NCI-H146 (cell line): ENCODE measurements at places on chromosomes 6 and 20.

- no peak for DNase-seq
Measured at GRCh38 chr20:16392346-16392745, 180.9 kb downstream of the KIF16B start.

DNA sequence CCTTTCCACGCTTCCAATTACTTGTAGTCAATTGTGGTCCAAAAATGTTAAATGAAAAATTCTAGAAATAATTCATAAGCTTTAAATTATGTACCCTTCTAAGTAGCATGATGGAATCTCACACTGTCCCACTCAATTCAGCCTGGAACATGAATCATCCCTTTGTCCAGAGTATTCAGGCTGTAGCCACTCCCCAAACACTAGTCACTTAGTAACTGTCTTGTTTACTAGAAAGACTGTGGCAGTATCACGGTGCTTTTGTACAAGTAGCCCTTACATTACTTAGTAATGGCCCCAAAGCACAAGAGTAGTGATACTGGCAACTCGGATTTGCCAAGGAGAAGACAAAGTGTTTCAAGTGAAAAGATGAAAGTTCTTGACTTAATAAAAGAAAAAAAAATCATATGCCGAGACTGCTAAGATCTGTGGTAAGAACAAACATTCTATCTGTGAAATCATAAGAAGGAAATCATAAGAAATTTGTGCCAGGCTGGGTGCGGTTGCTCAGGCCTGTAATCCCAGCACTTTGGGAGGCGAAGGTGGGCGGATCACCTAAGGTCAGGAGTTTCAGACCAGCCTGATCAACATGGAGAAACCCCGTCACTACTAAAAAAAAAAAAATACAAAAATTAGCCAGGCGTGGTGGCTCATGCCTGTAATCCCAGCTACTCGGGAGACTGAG, 168.5 kb upstream of the SIM1 start:
- no peak for DNase-seq

DNA sequence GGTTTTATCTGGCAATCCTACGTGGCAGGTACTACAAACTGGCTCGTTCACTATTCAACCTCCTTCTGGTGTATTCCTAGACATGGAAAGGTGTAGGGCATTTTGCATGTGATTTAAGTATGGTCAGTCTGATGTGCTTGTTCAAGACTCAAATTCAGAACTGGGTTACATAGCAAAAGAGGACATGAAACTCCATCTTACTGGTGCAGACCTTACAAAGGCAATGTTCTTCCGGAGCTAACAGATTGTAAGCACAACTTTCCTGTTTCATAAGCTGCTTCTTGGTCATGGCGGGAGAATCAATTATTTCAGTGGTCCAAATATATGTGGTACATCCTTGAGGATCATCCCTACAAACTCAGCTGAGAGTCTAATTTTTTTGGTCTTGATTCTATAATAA, 703.4 kb downstream of the EPM2A start:
- DNase-seq: no peak

DNA sequence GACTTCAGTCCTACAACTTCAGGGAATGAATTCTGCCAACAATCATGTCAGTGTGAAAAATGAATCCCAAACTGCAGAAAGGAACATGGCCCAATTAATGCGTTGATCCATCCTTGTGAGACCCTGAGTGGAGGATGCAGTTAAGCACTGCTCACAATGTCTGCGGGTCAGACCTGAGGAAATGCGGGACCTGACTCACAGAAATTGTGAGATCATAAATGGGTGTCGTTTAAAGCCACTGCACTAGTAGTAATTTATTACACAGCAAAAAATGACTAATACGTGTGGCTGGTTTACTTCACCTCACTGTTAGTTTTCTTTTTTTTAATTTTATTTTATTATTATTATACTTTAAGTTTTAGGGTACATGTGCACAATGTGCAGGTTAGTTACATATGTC, 505.0 kb downstream of the PRKN start:
- DNase-seq: no peak

DNA sequence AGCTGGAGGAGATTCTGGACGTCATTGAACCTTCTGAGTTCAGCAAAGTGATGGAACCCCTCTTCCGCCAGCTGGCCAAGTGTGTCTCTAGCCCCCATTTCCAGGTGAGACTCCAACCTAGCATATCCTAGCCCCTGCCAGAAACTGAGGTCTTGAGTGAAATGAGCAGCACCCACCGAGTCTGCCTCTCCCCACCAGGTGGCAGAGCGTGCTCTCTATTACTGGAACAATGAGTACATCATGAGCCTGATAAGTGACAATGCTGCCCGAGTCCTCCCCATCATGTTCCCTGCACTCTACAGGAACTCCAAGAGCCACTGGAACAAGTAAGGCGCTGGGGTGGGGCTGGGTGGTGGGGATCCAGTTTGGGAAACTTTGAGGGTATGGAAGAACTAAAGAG, 4.6 kb downstream of the MEA1 start:
- DNase-seq: peak; percentile 34

DNA sequence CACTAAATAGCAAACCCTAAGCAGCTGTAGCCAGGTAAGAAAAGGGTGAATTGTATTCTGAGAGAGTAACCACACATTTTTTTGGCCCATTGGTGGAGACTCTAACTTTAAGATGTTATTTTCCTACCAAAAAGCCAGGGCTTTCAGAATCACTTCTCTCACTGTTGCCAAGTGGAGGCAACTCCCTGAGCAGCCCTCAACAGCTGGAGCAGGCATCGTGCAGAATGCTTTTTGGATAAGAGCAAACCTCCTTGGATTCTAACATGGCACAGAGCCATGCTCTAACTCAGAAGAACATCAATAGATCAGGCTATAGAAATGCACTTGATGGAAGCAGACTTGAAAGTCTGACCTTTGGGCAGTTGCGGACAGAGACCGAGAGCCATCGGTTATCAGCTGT, 722.2 kb upstream of the CHD6 start:
- DNase-seq: no peak

DNA sequence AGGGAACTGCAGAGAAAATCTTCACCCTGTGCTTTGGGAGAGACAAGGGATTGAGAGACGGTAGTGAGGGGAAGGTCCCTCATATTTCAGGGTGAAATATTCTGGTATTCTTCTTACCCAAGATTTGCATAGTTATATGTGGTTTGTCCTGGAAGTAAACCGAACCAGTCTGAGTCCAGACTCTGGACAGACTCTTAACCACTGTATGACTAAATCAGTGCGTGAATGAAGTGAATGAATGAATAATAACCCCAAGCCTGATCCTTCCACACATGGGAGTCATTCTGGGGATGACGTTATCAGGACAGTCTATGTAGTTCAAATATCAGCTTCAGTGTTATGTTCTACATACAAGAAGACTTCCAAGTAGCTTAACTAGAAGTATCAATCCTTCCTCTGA, 690.7 kb downstream of the KIF16B start:
- DNase-seq: no peak

- DNase-seq: no peak
Measured at GRCh38 chr6:308768-309167, 16.5 kb downstream of the DUSP22 start.

GRCh38 chr6:98842342-98843180, 8.2 kb downstream of the POU3F2 start:
- DNase-seq: no peak

- no peak for DNase-seq
Measured at GRCh38 chr6:9200712-9201111, 765.4 kb upstream of the SLC35B3 start.

- DNase-seq: no peak
Measured at GRCh38 chr6:111850295-111850937, 22.8 kb downstream of the FYN start.

- peak; percentile 57 for DNase-seq
Measured at GRCh38 chr20:58892932-58893224, 40.4 kb downstream of the GNAS start.

DNA sequence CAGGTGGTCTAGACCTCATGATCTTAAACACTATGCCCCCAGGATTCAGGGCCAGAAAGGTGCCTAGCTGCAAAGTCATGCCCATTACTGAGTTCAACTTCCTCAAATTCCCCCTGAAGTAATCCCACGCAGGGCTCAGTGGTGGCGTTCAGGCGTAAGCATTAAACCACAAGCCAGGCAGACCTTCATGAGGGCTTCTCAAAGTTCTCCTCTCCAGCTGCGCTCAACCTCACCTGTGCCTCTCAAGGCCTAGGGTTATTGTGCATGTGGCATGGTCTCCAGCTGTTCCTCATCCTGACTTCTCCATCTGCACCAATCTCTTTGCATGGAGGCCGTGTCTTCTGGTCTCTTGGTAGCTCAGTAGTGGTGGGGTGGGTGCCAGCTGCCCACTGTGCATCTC, 113.6 kb downstream of the TSHZ2 start:
- no peak for DNase-seq

GRCh38 chr6:111685058-111685457, 79.4 kb upstream of the TRAF3IP2 start:
- DNase-seq: no peak

GRCh38 chr6:51928320-51928719, 159.1 kb downstream of the PKHD1 start:
- no peak for DNase-seq

DNA sequence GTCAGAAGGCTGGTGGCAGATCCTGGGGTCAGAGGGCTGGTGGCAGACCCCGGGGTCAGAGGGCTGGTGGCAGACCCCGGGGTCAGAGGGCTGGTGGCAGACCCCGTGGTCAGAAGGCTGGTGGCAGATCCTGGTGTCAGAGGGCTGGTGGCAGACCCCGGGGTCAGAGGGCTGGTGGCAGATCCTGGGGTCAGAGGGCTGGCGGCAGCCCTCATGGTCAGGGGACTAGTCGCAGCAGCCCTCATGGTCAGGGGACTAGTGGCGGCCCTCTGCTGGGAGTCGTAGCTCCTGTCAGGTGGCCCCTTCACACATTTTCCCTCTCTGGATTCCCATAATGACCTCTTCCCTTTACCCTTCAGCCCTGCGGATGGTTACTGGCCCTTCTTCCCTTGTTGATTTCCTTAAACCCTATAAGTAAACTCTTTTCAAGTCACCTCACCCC, 86.7 kb downstream of the CDC5L start:
- DNase-seq: no peak

DNA sequence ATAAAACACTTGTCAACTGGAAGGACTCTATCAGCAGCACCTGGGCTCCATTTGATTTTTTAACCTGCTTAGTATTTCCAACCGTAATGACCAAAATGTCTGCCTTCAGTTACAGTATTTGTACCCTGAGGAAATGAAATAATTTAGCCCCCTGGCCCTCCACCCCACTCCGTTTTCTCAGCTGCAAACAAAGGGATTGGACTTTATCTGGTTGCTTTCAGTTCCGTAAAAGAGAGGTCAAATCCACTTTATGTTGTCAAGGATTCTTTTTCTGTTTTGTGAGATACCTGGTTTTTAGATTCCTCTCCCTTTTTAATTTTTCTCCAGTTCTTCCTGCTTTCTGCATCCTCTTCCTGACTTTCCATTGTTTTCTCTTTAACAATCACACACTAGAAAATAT, 64.4 kb upstream of the BMP2 start:
- no peak for DNase-seq

- peak; percentile 23 for DNase-seq
Measured at GRCh38 chr20:18272451-18272850, 15.9 kb upstream of the ZNF133 start.
